Stimulated activated CD8-positive, alpha-beta memory T cell treated with anti-CD3 and anti-CD28 coated beads, Interleukin-2, amount 100 ng/mL, for 1 hour (primary cell): ENCODE measurements at places on chromosomes 4 and X.

DNA sequence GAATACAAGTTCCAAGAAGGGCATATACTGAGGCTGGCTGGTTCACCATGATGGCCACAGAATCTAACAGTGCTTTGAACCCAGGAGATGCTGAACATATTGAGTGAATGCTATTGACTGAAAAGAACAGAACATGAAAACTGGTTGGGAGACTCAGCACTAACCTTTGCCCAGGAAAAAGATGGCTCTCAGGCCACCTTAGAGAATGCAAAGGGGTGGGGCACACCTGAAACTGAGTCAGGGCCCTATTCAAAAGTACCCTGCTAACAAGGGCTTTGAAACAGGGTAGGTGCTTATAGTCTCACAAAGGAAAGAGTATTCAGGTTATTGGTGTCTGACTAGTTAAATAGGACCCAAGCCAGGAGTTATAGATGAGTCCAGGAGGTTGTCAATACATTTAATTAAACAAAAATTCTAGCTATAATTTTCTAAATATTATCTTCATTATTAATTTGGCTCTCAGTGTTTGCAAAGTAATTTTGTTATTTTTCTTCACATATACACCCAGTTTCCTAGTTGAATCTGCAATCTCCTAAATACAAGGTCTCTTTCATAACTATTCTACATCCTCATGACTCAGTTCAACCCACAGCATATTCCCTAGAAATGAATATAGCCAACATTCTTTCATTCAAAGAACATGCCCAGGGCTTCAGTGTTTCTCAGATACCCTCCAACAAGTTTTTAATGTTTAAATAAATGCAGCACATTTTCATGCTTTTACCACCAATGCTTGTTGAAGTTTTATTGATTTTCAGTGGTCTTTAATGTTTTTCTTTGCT lies 144.2 kb upstream of the RAPGEF2 start:
- no peak for DNase-seq

DNA sequence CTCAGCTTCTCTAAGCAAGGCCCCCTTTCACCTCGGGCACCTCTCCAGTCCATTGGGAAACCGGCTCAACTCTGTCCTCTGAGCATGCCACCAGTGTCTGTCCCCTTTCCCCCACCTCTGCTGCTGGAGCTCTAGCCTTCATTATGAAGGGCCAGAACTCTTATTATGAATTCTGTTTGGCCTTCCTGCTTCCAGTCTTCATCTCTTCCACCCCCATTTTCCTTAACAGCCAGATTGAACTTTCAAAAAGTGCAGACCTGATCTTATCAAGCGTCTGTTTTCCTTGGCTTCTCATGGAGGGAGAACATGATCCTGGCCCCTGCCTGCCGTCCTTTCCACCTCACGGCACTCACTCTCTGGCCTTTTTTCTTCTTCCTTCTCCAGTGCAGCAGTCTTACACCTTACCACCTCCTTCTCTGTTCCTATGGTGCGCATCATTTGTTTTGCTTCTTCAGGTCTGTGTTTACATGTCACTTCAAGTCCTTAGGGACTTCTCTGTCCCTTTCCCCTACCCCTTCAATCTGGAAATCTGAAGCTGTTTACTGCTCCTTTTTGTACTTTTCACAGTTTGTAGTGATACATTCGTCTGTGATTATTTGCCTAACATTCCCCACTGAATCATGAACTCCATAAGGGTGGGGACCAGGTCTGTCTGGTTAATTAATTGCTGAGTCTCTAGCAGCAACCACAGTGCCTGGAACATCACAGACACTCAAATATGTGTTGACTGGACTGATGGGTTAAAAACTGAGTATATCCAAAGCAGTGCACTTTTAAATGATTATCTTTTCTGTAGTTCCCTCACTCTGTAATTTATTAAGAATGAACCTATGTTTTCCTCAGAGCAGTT lies 55.8 kb downstream of the FNIP2 start:
- no peak for DNase-seq

GRCh38 chrX:68424719-68425118 lies 8.6 kb downstream of the OPHN1 start:
- DNase-seq, result no peak

DNA sequence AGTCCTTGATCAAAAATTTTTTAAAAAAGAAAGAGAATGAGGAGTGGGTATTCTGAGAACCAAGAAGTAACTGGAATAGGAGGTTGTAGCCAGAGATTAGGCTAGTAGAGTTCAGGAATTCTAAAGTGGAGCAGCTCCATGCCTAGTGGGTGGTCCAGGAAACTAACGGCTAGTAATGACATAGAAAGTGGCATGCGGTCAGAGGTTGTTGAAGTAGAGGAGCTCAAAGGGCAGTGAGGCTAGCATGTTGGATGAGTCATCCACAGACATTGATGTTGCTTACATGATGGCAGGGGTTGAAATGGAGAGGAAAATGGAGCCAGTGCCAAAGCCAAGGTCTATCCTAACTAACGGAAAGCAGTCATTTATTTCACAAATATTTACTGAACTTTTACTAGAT lies 42.1 kb downstream of the TEX13B start:
- DNase-seq, result no peak

GRCh38 chrX:3268829-3269228 lies 77.6 kb downstream of the MXRA5 start:
- no peak for DNase-seq

- no peak for DNase-seq
Measured at GRCh38 chr4:5615496-5616075, 92.8 kb downstream of the EVC2 start.

DNA sequence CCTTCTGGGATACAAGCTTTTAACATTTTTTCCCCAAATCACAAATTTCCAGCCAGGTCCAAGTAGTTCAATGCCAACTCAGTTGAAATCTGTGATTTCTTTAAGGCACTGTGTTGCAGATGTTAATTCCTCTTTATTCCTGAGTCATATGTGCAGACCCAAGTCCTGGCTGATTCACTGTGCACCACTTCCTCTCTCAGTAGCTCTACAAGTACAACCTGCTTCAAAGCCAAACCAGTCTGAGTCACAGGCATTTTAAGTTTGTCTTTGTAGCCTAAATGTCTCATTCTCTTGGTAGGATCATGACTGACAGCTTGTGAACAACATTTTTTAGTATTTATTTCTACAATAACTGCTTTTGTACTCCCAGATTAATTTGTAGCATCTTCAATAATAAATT lies 165.6 kb upstream of the S100G start:
- peak; percentile 0 for DNase-seq

DNA sequence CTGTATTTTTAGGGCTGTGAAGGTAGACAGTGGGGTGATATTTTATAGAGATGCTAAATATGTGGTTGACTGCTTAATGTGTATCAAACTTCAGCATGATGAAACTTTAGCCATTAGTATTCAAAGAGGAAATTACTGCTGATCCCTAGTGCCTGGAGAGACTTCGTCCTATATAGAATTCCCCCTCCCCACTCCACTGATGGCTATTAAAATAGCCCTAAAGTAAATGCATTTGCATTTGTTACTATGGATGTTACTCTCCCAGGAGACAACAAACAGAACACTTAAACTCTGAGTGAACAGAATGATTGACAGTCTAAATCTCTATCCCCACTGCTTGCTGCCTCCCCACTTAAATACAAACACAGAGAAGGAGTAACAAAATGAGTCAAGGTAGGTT lies 39.1 kb downstream of the ADGRL3 start:
- no peak for DNase-seq

- DNase-seq, result no peak
Measured at GRCh38 chrX:152912106-152912505, 14.2 kb downstream of the ZNF185 start.

- no peak for DNase-seq
Measured at GRCh38 chr4:144969821-144970220, 128.2 kb downstream of the ANAPC10 start.

DNA sequence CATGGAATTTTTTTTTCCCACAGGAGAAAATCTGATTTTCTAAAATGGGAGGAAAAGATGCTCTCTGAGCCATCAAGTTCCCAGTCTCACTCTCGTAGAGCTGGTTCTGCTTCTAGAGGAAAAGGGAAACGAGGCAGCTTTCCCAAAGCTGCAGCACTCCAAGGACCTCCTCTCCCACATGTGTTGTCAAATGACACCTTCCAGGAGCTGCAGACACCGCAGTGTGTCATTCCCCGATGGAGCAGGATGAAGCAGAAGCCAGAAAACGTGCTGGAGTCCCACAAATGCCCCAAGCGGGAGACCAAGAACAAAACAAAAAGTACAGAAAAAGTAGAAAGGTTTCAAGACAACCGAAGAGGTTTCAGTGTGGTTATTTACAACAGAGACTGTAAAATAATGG lies 348.1 kb downstream of the ARHGAP10 start:
- DNase-seq, result no peak

DNA sequence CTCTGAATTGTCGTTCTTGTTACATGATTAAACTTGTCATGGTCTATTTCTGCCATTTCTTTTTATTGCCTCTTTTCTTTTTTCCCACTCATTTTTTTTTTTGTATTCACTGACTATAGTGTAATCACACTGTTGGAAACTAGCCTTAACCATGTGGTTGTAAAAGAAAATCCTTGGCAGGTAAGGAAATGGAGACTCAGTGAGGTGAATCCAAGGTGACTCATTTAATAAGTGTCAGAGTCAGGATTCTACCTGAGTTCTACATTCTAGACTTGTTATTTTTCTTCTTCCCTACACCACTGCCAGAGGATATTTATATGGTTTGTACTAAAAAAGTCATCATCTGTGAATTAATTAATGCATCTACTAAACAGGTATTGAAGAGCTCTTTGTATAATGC lies 152.2 kb downstream of the CBLL2 start:
- DNase-seq, result no peak

- DNase-seq, result no peak
Measured at GRCh38 chrX:44459501-44459900, 83.2 kb downstream of the FUNDC1 start.
